ENCODE measurements at places on chromosomes 7 and 10.

DNA sequence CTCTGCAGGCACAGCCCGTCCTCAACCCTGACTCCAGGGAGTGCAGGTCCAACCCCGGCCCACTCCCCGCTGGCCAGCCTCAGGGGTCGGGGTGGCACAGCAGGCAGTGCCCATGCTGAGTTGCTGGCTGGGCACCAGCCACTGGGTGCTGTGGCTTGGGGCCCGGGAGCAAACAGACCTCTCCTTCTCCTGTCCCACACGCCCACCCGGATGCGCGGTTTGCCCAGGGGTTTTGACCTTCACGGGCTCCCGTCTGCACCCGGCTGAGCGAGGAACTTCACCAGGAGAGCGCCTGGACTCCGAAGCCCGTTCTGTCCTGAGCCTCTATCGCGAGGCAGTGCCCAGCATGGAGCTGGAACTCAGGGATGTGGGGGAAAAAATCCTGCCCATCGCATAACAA lies 2.6 kb upstream of the GRIFIN start:
- DNase-seq, result no peak

- DNase-seq, result no peak
These were observed 132.2 kb downstream of the MAD1L1 start for GRCh38 chr7:2100278-2101208.

DNA sequence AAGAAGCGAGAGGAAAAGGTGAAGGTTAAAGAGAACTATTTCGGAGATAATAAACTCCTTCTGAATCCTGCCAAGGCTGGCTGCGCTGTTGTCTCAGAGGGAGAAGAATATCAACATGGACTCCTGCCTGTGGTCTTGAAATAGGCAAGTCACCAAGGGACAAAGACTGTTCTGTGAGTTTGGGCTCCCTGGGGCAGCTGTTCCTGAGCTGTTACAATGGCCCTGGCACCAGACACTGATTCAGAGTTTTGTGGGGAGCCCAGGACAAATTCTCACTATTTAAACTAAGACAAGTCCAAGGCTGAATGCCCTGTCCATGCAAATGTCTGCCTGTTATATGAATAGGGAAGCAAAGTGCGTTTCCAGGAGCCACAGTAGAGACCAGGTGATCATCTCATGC lies 81.4 kb downstream of the PRPF18 start:
- no peak for DNase-seq

DNA sequence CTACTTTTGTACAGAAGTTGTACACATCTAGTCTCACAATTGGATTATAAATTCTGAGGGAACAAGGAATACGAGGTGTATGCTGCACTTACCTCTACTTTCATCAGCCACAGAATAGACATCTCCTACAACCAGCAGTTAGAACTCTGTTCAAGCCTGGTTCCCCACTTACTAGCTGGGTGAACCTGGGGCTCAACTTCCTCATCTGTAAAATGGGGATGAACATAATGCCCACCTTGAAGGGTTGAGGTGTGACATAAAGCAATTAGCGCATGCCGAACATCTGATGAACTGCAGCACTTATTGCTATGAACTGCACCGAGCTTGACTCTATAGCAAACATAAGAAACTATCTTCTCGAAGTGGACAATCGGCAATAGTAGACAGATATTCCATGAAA lies 25.3 kb downstream of the XPNPEP1 start:
- no peak for DNase-seq

DNA sequence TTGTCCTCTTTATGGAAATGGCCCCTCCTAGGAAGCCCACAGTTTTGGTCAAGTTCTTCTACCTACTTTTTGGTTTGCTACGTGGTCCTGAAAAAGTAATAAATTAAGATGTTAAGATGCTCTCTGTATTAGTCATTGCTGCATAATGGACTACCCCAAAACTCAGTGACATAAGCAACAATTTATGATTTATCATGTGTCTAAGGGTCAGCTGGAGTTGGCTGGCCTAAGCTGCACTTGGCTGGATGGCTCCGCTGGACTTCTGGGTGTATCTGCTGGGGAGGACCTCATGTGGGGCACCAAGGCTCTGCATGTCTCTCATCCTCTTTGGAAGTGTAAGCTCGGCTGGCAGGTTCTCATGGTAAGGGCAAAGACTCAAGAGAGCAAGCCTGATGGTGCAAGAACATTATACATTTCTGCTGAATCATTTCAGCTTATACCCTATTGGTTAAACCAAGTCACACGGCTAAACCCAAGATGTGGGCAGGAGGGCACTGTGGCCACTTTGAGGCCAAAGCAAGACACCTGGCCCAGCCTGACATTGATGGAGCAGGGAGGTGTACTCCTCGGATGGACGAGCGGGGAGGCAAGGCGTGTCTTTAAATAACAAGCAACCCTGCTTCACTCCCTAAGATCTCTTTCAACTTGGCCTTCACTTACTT lies 47.7 kb downstream of the TBXAS1 start:
- DNase-seq, result peak; percentile 10

DNA sequence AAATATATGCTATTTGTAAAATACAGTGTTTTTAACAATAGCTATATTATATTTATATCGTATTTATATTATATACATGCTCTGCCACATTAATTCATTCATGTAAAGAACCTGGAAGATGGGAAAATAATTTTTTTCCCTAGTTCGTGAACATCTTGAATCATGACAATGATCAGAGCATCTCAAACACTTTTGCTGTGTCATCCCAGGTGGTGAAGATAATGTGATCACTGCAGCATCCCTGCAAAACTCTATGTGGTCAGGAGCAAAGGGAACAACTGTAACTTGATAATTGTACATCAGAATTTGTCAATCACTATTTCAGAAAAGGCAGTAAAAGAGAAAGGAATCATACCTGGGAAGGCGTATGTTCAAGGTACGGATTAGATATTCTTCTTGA lies 39.3 kb downstream of the RAPGEF5 start:
- no peak for DNase-seq

DNA sequence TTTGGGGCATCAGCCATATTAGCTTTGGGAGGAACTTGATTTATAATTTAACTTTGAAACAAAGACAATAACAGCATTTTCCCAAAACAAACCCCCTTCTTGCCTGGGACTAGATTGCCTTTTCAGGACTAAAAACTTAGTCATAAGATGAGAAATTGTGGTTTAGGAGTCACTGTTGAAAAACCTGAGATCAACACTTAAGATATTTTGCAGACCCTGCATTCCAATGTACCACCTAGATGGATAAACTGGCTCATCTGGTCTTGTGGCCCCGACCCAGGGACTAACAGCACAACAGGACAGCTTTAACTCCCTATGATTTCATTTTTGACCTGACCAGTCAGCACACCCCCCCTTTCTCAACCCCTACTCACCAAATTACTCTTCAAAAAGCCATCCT lies 1165.4 kb downstream of the XPNPEP1 start:
- peak; percentile 73 for DNase-seq

GRCh38 chr10:117928281-117928680 lies 118.5 kb downstream of the RAB11FIP2 start:
- no peak for DNase-seq

DNA sequence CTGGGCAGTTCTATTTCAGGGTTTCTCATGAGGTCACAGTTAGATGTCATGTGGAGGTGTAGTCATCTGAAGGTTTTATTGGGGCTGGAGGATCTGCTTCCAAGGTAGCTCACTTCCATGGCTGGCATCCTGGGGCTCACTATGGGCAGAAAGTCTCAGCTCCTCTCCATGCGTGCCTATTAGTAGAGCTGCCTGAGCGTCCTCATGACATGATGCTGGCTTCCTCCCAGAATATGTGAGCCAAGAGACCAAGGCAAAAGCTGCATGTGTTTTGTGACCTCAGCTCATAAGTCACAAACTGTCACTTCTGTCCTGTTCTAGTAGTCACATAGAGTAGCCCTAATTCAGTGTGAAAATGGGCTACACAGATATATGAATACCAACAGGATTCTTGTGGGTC lies 524.4 kb downstream of the SUGCT start:
- no peak for DNase-seq

DNA sequence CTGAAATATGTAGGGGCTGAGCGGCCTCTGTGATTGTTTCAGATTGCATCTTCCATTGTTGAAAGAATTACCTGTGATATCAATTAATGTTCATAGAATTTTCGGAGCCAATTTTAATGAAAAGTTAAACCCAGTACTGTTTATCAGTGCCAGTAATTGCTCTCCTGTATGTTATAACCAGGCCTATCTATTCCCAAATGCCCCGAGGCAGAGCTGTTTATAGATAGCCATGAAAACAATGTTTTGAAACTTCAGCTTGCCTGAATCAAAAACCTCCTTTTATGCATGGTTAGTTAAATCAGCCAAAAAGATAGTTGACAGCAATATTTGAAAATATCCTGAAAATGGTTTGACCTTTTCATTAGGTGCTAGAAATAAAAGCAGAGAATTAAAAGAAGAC lies 50.1 kb upstream of the HDAC9 start:
- no peak for DNase-seq

DNA sequence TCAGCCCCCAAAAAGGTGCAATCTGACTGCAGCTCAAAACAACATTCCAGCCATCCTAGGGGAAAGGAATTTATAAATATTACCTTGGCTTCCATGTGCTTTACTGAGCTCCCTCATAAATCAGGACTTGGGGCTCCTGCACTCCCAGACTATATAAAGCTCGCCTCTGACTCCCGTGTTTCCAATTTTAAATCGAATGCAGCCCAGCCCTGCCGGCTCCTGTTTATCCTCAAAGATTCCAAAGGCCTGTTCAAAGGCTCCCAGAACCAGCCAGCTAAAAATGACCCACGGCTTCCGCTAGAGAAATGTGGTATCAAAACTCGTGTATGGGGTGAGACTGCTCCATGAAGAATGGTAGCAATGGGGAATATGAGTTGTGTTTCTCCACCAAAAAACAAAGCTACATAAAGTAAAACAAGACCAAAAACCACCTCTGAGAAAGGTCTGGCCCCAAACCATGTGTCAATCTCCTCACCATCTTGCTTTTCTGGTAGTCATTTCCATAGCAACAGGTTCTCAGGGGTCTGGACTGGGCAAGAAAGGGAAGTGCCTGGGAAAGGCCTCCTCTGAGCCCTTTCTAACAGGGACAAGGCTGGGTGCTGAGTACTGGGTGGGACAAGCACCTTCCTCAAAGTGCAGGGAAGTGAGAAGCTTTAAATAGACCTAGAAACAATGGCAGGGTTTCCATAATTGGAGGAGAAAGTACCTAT lies 5.1 kb downstream of the CALML3 start:
- no peak for DNase-seq

DNA sequence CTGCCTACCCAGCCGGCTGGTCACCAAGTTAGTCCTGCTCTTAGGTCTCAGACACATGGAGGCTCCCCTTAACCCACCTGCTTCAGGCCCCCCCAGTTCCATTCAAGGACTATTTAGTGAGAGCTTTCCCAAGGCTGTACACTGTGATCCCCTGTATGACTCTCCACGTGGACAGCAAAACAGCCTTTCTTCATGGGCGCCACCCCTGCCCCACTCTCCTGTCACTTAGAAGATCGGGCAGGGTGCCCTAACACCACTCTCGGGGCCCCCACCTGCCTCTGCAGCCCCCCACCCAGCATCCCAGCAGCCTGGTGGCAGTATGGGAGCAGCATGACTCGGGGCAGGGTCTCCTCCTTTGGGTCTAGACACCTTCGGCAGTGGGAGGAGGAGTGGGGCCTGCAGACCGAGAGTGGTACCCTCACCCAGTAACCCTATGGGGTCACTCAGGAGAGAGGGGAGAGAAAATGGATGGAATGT lies 116.6 kb downstream of the PTPN20 start:
- no peak for DNase-seq

DNA sequence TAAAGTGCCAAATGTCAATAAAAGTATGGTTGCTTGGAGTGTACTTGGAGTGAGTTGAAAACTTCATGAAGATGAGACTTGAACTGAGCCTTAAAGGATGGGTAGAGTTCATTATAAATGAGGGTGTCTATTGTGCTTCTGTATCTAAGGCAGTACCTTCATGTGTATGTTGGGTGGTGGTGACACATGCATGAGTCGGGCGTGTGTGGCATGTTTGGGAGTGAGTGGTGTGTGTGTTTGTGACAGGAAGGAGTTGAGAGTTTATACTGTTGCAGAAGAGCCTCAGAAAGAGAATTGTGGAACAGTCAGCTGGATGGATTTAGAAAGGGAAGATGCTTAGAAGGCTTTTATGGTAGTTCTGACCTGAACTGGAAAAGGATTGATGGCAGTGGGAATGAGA lies 6.0 kb upstream of the ZRANB1 start:
- DNase-seq, result peak; percentile 69

GRCh38 chr7:159051916-159052315 lies 92.8 kb downstream of the VIPR2 start:
- no peak for DNase-seq

- no peak for DNase-seq
These were observed 62.5 kb downstream of the MCU start for GRCh38 chr10:72754275-72755032.

DNA sequence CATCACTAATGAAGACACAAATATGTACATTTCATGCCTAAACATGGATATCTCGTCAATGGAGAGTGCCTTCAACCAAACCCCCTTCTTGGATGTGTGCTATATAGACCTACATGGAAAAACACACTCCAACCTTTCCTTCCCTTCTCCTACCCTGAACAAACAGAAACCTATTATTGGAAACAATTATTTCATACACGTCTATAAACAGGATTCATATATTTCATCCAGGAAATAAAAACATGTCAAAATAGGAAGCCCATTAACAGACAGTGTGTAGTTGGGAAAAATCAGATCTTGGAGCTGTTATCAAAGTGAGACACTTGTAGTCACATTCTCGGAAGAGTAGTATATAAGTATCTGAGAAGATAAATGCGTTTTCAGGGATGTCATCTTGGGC lies 81.1 kb downstream of the NRP1 start:
- no peak for DNase-seq

All from ELR (cell line).